ENCODE measurements at places on chromosomes 7 and 10. TPM values are rescaled to one million over a fixed set of nuclear protein-coding genes. Genes with fewer than 3 reads are reported as not detected.
A peak's percentile ranks its signal among the peaks of the same experiment; 100 is the strongest.

GRCh38 chr7:28107960-28108359 is 72.6 kb downstream of the JAZF1 start:
- no peak overlapping the region for H3K27ac ChIP-seq
- no peak overlapping the region for H3K4me3 ChIP-seq
- H3K4me1 ChIP-seq = no peaks in the 10 kb centered on the region
- H3K27me3 ChIP-seq = no peaks in the 10 kb centered on the region
- H3K36me3 ChIP-seq = no peaks in the 10 kb centered on the region

- H3K36me3 ChIP-seq = no peaks in the 10 kb centered on the region
- no peak overlapping the region for H3K4me3 ChIP-seq
- no peaks in the 10 kb centered on the region for H3K27me3 ChIP-seq
- H3K4me1 ChIP-seq = no peaks in the 10 kb centered on the region
- DNase-seq = no peak
These were observed 132.4 kb upstream of the PALS2 start for GRCh38 chr7:24440892-24441291.

DNA sequence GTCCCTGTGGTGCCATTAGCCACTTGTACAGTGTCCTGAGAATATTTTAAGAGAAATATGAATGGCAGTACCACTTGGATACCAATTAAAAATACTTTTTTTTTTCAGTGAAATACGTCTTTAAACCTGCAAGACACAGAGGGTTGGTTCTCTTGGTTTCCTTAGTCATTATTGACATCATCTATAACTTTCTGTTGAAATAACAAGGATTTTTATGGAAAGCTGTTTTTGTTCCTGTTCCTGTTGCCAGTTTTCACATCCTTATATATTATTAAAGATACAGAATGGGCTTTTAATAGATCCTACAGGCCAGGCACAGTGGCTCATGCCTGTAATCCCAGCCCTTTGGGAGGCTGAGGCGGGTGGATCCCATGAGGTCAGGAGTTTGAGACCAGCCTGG is 579.9 kb downstream of the AUTS2 start:
- no peak overlapping the region for H3K4me3 ChIP-seq
- no peak for DNase-seq
- no peaks in the 10 kb centered on the region for H3K27me3 ChIP-seq
- H3K36me3 ChIP-seq = peaks cover 12% of the 10 kb centered on the region

DNA sequence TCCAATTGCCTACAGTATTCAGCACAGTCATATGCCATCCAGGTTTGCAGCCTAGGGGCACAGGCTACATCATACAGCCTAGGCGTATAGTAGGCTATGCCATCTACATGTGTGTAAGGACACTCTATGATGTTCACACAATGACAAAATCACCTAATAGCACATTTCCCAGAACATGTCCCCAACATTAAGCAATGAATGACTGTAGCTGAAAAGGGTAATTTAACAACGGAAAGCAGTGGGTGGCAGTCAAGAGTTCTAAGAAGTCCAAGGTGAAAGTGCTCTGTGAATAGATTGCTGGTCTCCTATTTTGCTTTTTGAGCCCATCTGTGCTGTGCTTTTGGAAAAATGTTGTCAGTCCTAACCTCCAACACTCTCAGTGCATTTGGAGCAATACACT is 162.6 kb downstream of the KLF6 start:
- no peak overlapping the region for H3K4me3 ChIP-seq
- no peak for DNase-seq
- H3K4me1 ChIP-seq = peaks cover 13% of the 10 kb centered on the region
- H3K27me3 ChIP-seq = no peaks in the 10 kb centered on the region
- peaks cover 9% of the 10 kb centered on the region for H3K36me3 ChIP-seq

DNA sequence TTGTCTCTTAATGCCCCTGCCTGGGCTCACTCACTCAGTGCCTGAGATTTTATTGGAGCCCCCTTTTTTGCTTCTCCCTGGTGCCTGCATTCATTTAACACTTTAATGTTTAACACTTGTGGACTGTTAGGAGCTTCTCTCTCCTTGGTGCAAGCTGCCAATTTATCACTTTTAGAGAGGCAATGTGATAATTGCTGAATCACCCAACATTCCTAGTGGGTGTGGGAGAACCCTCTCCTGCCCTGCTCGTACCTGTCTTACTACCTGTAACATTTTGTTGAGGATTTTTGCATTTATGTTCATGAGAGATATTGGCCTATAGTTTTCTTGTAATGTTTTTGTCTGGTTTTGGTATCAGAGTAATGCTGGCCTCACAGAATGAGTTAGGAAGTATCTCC is 13.2 kb downstream of the STAM start:
- DNase-seq = no peak
- peaks cover 31% of the 10 kb centered on the region for H3K36me3 ChIP-seq
- H3K27ac ChIP-seq = no peak overlapping the region
- no peak overlapping the region for H3K4me3 ChIP-seq
- no peaks in the 10 kb centered on the region for H3K27me3 ChIP-seq
- no peaks in the 10 kb centered on the region for H3K4me1 ChIP-seq

- no peaks in the 10 kb centered on the region for H3K27me3 ChIP-seq
- no peak overlapping the region for H3K27ac ChIP-seq
- no peak overlapping the region for H3K4me3 ChIP-seq
- peaks cover 6% of the 10 kb centered on the region for H3K4me1 ChIP-seq
- no peak for DNase-seq
These were observed 5.9 kb upstream of the GARIN1A start for GRCh38 chr7:128666200-128666599.

DNA sequence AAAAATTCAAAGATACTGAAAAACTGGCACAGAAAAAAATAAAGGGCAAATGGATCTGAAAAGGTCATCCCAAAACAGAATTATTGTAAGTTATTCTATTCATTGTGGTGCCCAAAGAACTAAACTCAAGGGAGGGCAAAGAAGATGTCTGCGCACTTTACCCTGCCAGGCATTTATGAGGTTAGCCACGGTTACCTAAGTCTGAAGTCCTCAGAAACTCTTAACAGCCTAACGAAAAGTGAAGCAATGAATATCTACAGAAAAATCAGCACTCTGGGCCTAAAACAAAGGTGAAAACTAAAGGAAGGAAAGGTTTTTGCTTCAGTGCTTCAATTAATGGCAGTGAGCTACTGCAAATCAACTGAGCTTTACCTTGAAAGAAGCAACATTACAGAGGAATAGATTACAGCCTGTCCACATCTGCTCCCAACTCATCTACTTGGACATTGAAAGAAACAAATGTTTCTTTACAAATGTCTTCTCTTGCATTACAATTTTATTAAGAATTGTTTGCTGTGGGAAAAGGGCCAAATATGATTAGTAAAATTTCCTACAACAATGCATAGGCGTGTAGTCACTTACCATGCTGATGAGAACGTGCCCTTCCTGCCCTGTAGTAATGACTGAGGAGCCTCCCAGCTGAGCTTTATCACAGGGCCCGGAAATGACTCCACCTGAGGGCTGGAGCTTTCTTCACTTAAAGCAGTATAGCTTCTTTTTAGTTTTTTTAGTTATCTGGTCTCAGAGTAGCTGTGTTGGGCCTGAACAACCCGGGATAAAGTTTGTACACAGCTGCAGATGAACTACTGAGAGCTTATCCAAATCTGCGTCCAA is at the start of gene TUBAL3:
Gene TUBAL3 (minus strand): TSS at position 621 of the 834 bp plus-strand sequence. CDS start 36 bp downstream, at position 585.
- peaks cover 2% of the 10 kb centered on the region for H3K36me3 ChIP-seq
- no peak for DNase-seq
- H3K4me3 ChIP-seq = no peak within 1 kb of the TSS
- H3K27me3 ChIP-seq = peaks cover 14% of the 10 kb centered on the region

DNA sequence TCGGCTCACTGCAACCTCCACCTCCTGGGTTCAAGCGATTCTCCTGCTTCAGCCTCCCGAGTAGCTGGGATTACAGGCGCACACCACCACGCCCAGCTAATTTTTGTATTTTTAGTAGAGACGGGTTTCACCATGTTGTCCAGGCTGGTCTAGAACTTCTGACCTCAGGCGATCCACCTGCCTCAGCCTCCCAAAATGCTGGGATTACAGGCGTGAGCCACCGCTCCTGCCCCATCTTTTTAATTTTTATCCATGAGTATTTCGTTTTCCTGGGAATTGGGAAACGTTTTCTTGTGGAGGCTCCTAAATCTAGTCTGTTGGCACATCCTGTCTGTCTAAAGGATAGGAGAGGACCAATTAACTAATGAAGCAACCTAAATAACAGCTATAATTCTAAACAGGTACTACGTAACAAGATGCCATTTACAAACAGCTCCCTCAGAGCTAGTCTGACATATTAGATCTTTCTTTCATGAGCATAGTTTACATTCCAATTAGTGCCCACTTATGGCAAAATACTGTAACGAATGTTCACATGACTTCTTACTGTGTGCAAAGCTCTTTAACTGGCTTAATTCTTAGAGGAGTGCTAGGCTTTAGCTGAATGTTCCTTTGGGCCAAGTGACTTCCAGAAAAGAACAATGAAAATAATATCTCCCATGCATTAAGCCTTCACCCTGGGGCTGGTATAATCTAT is 151.0 kb upstream of the YAE1 start:
- H3K36me3 ChIP-seq = no peaks in the 10 kb centered on the region
- peak overlapping the region; percentile 76 for H3K4me3 ChIP-seq
- no peak for DNase-seq
- H3K27ac ChIP-seq = no peak overlapping the region
- peaks cover 8% of the 10 kb centered on the region for H3K4me1 ChIP-seq

- DNase-seq = peak; percentile 26
- no peak overlapping the region for H3K4me3 ChIP-seq
- H3K36me3 ChIP-seq = no peaks in the 10 kb centered on the region
- peaks cover 9% of the 10 kb centered on the region for H3K27me3 ChIP-seq
- peaks cover 29% of the 10 kb centered on the region for H3K4me1 ChIP-seq
These were observed 38.5 kb downstream of the MTURN start for GRCh38 chr7:30173058-30173897.

DNA sequence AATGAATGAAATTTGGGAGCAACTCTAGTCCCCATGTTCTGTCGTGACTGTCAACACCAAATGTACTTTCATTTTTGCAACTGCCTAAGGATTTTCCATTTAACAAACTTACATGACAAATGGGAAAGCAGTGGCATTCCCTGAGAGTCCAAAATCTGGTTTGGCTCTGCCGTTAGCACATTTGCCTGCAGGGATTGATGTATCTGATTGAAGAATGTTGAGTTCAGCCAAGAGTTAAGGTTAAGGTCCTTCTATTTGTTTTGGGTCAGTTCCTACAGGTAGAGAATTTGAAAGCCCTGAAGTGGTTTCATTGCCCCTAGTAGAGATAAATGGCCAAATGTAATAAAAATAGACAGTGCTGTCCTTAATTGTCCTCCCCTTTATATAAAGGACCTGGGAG is 406.5 kb upstream of the GALNT17 start:
- peaks cover 11% of the 10 kb centered on the region for H3K36me3 ChIP-seq
- no peak overlapping the region for H3K27ac ChIP-seq
- H3K4me3 ChIP-seq = no peak overlapping the region

DNA sequence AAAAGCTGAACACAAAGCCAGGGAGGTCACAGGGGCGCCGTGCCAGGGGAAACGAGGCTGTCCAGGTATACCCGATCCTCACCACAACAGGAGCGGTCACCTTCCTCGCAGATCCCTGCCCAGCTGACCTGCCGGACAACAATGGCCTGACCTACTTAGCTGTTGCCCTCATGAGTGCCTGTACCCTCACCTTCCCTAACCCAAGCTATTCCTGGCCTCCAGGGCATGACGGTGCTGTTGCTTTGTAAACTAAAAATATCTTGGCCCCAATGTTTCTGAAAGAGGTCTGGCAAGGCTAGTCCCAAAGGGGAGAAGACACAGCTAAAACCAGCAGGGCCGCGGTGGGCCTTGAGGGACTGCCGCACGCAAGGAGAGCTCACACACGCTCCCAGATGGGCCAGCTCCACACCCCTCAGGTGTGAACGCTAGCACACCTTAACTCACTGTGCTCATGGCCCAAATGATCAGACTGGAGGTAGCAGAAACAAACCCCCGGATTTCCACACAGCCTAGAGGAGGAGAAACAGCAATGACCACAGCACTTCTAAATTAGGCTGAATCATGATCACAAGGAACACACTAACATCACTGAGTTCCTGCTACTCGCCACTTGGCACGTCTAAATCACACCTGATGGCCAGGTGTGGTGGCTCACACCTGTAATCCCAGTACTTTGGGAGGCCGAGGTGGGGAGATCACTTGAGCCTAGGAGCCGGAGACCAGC is 66.3 kb upstream of the CYTH3 start:
- H3K4me3 ChIP-seq = no peak overlapping the region
- DNase-seq = no peak
- H3K27ac ChIP-seq = no peak overlapping the region
- H3K36me3 ChIP-seq = peaks cover 5% of the 10 kb centered on the region

DNA sequence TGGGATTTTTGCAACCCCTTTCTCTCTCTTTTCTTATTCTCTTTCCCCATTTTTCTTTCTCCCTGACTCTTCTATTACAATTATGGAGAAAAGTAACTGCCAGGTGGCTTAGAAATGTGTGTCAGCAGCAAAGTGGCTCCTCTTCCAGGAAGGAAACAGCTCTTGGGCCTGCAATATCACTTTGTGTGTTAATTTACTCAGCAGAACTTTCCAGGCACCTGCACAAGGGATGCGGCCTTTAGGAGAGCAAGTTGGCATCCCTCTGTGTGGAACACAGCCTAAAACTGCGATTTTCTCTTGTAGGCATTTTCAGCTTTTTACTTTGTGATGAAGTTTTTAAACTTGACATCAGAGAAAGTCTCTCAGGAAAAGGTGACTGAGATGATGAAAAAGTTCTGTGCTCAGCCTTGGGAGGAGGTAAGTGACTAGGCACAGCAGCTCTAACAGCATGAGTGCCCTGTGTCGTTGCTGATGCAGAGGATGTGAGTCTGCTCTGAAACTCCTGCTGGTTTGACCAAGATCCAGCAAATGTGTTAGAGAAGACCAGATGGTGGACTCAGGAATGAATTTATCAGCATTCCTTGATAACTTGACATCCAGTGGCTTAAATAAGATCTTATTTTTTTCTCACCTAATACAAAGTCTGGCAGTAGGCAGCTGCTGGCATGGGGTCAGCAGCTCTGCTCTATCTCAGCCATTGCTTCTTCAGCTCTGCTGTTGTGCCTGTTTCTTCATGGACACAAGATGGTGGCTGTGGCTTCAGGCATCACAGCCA is 47.4 kb upstream of the CC2D2B start:
- H3K27me3 ChIP-seq = no peaks in the 10 kb centered on the region
- no peak for DNase-seq
- peaks cover 11% of the 10 kb centered on the region for H3K36me3 ChIP-seq
- H3K27ac ChIP-seq = no peak overlapping the region
- no peaks in the 10 kb centered on the region for H3K4me1 ChIP-seq

DNA sequence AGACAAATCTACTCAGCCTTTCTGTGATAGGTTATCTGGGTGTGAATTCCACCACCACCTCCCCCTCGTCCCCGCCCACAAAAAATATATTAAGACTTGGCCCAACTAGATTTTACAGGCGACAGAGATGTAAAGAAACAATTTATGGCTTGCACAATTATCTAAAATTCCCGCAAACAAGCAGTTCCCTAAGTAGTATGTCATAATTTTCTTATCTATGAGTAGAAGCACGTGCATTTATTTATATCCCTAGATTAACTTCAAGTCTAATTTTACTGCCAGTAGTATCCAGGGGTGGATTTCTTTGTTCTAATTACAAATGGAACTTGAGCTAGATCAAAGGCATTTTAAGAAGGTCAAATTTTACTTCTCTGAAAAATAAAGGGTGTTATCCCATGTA is 1.7 kb downstream of the TSPAN12 start:
- no peak for DNase-seq
- H3K4me1 ChIP-seq = peaks cover 21% of the 10 kb centered on the region
- no peaks in the 10 kb centered on the region for H3K27me3 ChIP-seq
- peaks cover 2% of the 10 kb centered on the region for H3K36me3 ChIP-seq
- peak overlapping the region; percentile 95 for H3K4me3 ChIP-seq
- no peak overlapping the region for H3K27ac ChIP-seq

PITX3 gene
- not detected for total RNA-seq

CDK13 gene
- 53.8 TPM for total RNA-seq

PLA2G12B gene
- not detected for total RNA-seq

NANOS1 gene
- total RNA-seq = 3.0 TPM

DNAJC1 gene
- total RNA-seq = 37.7 TPM

SEMA3C gene
- total RNA-seq = 36.6 TPM

TLX1 gene
- 0.33 TPM for total RNA-seq

SVIL gene
- 57.5 TPM for total RNA-seq

KCNMA1 gene
- total RNA-seq = 0.93 TPM

SCART1 gene
- total RNA-seq = 1.6 TPM

CLDN4 gene
- total RNA-seq = 0.47 TPM

All from neural crest cell (in vitro differentiated cells).